GM12892 (cell line): ENCODE measurements at places on chromosomes 13 and 19.

DNA sequence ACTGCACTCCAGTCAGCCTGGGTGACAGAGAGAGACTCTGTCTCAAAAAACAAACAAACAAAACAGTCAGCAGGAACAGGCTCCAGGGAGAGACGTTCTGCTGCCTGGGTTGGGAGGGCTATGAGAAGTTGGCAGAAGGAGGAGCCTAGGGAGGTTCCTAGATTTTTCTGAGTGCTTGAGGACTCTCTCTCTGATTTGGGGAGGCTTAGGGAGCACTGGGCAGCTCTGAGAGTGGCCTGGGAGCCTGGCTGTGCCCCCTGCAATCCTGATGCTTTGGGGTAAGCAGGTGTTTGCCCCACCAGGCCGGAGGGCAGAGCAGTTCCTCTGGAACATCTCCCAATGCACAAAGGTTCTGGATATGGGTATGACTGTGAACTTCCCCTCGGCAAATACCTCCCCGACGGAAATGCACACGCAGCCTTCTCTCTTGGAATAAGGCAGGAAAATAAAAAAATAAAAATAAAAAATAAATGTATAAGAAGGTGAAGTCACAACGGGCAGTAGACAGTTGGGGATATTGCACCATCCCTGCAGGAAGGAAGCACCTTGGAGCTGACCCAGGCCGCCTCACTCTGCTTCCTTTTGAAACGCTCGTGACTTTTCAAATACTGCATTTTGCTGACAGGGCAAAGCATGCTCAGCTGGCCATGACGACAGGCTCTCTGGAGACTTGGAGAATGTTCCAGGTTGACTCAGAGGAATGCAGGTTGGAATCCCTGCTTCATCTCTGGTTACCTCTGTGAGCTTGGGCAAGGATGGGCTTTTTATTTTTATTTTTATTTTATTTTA is 26.5 kb upstream of the HOMER3 start:
- DNase-seq: no peak

DNA sequence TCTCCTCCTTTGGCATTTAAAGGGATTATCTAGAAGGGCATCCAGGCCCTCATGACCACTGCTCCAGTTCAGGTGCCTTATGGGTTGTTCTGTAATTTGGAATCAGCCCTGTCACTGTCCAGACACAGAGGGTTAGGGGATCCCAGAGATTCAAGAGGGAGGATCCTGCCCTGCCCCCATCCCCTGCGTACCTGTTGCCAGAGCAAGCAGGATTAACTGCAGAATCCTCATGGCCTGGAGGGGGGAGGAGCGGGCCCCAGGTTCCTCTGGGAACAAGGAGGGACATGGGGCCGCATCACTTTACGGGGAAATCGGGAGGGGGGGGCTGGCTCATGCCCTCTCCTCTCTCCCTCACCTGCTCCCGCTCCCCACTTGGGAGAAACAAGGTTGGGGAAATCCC is 1.0 kb downstream of the KLK11 start:
- no peak for DNase-seq

DNA sequence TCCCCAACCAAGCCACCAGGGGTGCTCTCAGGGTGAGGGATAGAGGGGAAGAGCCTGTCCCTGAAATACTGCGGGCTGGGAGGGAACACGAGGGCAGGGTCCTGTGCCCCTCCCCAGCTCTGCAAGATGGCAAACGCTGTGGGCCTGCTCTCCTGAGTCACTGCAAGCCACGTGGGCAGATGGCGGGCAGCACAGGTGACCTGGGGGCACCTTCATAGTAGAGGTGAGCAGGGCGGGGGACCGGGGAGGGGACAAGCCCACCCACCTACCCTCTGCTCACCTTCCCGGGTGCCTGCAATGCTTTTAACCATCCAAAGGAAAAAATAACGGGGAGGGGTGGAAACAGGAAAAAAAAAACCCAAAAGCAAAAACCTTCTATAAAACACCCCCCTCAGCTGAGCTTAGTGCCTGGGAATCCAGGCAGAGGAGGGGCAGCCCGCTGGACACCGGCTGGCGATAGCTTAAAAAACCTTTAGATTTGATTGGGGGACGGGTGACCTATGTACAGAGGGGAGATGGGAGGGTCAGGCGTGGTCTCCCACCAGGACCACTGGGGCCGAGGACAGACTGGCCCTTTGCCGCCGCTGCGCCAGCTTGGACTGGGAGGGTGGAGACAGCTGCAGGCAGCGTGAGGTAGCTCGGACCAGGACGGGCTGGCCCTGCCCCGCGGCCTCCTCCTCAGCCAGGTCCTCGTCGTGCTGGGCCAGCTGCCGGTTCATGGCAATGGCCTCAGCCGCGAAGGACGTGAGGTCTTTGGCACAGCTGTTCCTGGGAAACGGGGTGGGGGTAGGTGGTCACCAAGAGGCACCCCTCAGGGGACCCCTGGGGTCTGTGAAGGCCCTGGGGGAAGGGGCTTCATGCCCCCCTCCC is 11.7 kb downstream of the MKNK2 start:
- DNase-seq: no peak

GRCh38 chr19:6333439-6333838 is at the start of gene ACER1:
ACER1 (minus strand) TSS chr19:6333612; CDS start chr19:6333551, 61 bp downstream.
- DNase-seq: no peak

- DNase-seq: no peak
Observed at GRCh38 chr13:95865080-95865615, 188.1 kb downstream of the UGGT2 start.

DNA sequence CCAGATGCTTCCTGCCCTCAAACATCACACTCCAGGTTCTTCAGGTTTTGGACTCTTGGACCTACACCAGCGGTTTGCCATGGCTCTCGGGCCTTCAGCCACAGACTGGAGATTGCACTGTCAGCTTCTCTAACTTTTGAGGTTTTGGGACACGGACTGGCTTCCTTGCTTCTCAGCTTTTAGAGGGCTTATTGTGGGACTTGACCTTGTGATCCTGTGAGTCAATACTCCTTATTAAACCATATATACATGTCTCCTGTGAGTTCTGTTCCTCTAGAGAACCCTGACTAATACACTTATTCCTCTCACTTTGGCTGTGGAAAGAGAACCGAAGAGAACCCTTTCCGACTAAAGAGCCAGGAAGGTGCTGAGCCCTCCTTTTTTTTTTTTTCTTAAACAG is 53.6 kb downstream of the LMO7 start:
- no peak for DNase-seq

GRCh38 chr19:51002089-51002532 is 707 bp upstream of the KLK8 start:
- no peak for DNase-seq

GRCh38 chr13:109836629-109837607 is 50.5 kb upstream of the IRS2 start:
- DNase-seq: no peak

- no peak for DNase-seq
Observed at GRCh38 chr13:32248801-32249200, 66.4 kb downstream of the ZAR1L start.

DNA sequence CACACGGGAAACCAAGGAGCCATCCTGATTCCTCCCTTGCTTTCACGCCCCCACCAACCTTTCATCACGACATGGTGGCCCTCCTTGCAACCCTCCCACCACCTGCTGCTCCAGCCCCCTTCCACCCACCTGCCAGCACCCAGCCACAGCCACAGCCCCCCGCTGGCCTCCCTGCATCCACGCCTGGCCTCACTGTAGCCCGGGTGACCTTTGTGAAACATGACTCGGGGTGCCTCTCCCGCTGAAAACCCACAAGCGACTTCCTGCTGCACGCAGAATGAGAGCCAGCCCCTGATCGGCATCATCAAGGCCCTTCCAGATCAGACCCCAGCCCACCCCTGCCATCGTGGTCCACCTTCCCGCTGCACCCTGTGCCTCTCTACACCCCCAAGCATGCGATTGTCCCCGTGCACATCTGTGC is 14.9 kb downstream of the POP4 start:
- no peak for DNase-seq

- no peak for DNase-seq
Observed at GRCh38 chr13:51599444-51600176, 15.3 kb downstream of the WDFY2 start.

GRCh38 chr13:41177616-41178015 is 16.8 kb downstream of the KBTBD7 start:
- no peak for DNase-seq

- no peak for DNase-seq
Observed at GRCh38 chr19:45352471-45352870, 11.9 kb downstream of the KLC3 start.

GRCh38 chr13:90201202-90201601 is 1146.3 kb upstream of the MIR17HG start:
- DNase-seq: no peak
